ENCODE measurements at places on chromosomes 5 and 9.

- no peak for DNase-seq
These were observed 651.7 kb upstream of the WWC1 start for GRCh38 chr5:167639766-167640165.

DNA sequence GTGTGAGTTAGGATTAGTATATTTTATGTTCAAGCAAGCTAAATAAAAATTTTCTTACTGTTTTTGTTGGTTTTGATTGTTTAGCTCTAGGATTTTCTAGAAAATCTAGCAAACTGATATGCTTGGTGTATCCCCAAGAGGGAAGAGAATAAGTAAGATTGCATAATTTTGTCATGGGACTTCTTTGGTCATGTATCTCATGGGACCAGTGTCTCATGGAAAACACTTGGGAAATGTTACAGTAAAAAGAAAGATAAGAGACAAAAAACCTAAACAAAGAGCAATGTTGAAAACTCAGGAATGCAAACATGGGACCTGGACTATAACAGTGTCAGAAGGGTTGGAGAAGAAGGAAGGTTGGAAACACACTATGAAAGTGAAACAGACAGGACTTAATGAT is 119.4 kb downstream of the TLR4 start:
- no peak for DNase-seq

- DNase-seq = no peak
These were observed 68.8 kb upstream of the PPP2R2B start for GRCh38 chr5:146947181-146947941.

- no peak for DNase-seq
These were observed 42.3 kb downstream of the ROR2 start for GRCh38 chr9:91907484-91908292.

DNA sequence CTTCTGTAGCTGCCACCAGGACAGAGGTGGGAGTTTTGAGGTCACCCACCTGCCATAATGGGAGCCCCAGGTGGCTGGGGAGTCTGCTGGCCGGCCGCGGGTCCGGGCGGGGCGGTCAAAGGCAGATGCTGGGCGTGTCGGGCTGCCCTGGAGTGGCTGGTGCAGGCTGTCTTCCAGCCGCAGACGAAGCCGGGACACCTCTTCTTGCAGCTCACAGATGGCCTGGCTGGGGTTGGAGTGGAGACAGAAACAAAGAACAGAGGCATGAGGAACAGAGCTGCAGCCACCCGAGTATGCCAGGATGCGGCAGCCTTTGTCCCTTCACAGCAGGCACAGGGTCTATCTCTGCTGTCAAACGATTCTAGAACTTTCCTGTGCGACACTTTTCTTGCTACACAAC is 18.0 kb downstream of the ORM2 start:
- peak; percentile 85 for DNase-seq

DNA sequence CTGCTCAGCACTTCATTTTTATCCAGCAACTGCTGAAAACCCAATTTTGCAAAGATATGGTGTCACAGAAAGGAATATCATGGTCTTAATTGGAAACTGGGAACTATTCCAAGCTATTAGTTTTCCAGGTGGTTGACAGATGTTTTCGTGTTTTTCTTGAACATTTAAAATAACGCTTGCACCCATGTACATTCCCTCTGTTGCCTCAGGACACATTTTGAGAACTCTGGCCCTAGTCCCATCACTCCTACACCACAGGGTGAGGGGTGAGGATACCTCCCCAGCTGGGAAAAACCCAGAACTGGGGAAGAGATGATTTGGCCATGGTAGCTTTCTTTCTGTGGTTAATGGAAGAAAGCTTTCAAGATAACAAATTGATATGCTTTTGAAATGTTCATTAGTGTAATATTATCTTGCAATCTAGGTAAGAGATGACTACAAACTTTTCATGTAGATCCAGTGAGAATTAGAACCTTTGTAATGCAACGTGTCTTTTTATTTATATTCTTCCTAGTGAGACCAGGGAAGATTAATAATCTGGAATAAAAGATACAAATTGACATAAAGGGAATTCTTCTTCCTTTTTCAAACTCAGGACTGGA is 627.0 kb downstream of the RAB3C start:
- no peak for DNase-seq

GRCh38 chr5:171667341-171668096 is 118.1 kb upstream of the SMIM23 start:
- DNase-seq = no peak

- DNase-seq = peak; percentile 38
These were observed 13.9 kb downstream of the PRRC2B start for GRCh38 chr9:131407717-131408195.

GRCh38 chr5:168001318-168001717 is 290.1 kb upstream of the WWC1 start:
- DNase-seq = no peak

DNA sequence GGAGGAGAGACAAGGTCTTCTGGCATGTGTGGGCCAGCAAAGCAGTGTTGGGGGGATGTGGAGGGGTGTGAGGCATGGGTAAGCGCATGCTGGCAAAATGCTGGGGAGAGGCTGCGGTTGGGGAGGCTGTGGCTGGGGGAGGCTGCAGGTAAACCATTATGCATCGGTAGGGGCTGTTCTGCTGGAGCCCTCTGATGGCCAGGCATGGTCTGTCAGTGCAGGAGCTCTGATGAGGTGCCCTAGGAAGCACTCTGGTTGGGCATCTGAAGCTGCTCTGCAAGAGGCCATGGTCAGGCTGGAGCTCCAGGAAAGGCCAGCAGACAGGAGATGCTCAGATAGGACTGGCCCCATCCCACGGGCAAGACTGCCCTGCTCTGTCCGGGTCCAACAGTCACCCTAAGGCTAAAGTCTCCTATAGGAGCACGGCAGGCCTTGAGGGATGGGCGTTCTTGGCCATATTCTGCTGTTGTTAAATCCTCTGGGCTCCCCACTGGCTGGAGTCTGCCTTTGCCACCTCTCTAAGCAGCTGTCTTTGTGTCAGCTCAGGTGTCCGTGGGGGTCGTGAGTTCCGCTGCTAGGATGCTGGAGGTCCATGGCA is 28.7 kb downstream of the ITGA2 start:
- no peak for DNase-seq

DNA sequence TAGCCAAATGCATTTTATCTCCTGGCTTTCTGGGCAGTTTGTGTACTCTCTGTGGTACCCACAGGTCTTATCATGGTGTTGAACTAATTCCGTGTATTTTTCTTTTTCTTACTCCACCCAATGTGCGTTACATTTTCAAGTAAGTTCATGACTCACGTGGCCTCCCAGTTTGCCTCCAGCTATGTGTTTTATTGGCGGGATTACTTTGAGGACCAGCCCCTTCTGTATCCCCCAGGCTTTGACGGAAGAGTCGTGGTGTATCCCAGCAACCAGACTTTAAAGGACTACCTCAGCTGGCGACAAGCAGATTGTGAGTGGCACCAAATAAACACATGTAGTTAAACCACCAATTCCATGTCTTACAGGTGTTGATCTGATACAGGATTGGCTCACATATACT is 3.2 kb downstream of the THG1L start:
- DNase-seq = no peak

GRCh38 chr9:137876781-137877386 is 698 bp upstream of the CACNA1B start:
- DNase-seq = no peak

DNA sequence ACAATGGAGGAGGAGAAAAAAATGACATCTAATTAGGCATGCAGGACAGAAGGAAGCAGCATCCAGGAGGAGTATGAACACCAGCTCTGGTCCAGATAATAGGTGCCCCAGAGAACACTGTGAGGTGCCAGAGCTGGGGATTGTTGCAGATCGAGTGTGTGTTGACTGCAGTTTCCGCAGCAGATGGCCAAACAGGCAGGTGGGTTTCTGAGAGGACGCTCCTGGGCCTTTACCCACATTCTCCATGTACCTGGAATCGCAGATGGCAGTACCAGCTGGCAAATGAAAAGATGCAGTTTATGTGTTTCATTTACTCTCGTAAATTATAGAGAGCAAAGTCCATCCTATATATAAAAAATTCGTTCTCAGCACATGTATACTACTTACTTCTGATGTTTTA is 182.2 kb upstream of the ISL1 start:
- DNase-seq = no peak

GRCh38 chr9:78573205-78573604 is 276.3 kb downstream of the PSAT1 start:
- DNase-seq = no peak

DNA sequence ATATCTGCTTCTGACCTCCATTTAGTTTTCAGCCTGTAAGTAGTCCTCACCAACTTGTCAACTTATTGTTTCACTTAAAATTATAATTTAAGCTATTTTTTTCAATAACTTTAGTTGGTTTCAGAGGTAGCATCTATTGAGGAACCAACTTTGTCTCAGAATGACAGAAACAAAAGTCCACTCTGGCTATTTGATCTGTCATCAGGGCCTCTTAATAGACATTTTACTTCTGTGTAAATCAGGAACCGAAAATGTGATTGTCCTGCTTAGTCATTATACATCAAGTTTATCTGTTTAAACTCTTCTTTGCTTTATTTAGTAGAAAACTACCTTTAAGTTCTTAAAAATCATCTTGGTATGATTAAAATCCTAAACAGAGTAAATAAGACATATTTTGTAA is 820.8 kb upstream of the EDIL3 start:
- no peak for DNase-seq

- no peak for DNase-seq
These were observed 24.2 kb upstream of the CDC42SE2 start for GRCh38 chr5:131239686-131240085.

DNA sequence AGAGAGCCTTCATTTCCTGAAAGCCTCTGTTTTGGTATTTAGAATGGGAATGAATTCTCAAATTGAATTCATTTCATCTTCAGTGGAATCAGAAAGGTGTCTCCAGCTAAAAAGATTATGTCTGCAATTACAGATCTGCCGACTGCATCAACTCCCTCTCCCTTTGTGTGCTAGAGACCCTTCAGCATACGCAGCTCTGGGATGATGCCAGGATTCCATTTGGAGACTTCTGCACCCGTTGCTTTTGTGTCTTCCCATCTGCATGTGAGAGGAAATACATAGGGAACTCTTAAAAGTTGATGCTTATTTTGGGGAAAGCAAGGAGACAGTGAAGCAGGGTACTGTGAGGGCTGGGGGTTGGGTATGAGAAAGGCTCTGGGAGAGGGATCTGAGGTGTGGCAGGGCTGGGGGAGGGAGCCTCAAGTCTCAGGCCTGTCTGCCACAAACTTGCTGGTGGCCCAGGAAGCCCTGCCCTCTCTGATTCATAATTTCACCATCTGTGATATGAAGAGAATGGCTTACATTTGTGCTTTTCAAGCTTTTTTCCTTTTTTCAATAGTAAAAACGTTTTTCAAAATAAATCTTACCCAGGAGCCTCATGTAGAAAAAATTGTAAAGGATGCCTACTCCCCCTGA is 89.7 kb upstream of the SAP30L start:
- no peak for DNase-seq

DNA sequence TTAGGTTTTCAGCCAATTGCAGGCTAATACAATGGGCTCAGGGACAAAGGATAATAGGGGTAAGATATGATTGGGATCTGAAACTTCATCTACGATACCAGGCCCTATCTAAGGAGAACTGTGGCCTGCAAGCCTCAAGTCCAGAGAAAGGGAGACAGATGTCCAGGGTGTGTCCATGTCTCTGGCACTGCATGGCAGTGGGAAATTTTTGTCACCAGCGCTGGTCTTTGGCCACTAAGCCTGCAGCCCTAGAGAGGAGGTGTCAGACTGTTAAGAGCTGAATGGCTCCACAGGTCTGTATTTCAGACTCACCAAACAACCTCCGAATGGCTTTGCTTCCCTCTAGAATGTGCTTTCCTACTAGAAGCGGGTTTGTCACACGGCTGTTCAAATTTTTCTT is 6.6 kb upstream of the CNOT6 start:
- DNase-seq = no peak

DNA sequence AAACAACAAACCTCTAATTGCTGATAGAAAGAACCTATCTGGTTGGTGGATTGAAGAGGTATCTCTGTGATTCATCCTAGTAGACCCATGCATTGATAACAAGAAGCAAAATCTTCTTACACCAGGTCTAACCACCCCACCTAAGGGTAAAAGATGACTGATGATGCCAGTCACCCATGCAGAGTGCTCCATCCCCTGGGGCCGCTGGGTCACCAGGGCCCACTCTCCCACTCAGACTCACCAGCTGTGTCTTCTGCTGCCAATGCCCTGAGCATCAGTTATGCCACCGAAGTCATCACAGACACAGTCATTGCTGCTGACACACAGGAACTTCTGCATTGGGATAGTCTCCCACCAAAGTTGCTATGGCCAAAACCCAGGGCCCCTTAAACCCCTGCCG is 44.7 kb upstream of the ERCC6L2 start:
- DNase-seq = no peak

- no peak for DNase-seq
These were observed 885 bp upstream of the TMEM252 start for GRCh38 chr9:68541568-68541967.

DNA sequence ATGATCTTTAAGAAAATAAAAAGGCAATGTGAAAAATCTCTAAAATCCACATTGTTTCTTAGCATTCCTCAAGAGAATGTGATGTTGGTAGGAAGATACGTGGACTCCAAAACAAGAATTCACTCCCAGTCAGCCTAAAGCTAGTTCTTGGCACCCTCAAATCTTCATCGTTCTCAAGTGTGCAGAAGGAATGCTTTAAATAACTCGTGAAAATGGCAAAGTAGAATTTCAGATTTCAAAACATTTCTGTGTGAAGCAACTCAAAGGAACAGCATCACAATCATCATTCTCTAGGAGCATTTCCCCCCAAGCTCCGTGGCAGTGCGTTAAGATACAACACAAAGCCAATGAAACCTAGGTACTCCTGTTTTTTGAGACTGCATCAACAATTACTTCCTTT is 185.1 kb upstream of the DMAC1 start:
- DNase-seq = no peak

DNA sequence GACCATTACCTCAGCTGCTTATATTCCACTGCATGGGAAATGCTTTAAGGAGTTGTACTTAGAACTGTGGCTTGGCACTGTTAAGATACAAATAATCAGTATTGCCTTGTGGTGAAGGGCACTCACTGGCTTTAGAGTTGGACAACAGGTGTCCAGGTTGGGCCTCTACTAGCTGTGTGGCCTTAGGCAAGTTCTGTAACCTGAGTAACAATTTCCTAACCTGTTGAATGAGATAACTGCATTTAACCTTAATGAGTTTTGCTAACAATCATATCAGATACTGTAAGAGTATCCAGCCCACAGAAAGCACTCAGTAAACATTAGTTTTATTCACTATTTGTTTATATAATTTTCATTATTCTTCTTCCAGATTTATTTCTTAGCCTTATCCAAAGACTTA is 17.2 kb upstream of the HK3 start:
- DNase-seq = no peak

GRCh38 chr9:113350937-113351336 is 1.6 kb downstream of the BSPRY start:
- no peak for DNase-seq

All from substantia nigra (tissue), 51 donors.